ENCODE measurements at places on chromosomes 13 and 19. TPM values are rescaled to one million over a fixed set of nuclear protein-coding genes. Genes with fewer than 3 reads are reported as not detected.

The TMEM143 gene
- 18.0 TPM for total RNA-seq

The LGALS14 gene
- total RNA-seq = not detected

The SPACA4 gene
- total RNA-seq = not detected

The ZNF433 gene
- 7.7 TPM for total RNA-seq

DNA sequence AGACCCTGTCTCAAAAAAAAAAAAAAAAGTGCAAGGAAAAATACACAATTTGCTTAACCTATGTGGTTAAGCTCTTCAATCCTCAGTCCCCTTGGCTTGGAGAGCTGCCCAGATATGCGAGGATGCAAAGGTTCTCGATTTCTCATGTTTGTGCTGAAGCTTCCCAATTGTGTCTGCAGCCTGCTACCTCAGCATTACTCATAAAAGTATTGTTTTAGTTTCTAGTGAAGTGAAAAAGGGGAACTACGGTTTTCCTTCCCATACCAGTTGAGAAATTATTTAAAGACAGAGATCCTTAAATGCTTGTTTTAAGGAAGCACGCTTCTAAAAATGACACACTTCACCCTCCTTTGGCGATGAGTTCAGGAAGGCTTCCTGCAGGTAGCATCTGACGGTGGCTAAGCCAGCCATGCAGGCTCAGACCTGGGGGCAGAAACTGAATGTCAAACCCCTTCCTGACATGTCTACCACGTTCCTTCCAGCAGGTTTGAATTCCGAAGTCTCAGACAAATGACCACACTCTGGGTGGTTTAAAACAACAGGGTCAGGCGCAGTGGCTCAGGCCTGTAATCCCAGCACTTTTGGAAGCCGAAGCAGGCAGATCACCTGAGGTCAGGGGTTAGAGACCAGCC, 47.9 kb downstream of the RUBCNL start:
- DNase-seq = peak; percentile 38

- DNase-seq = no peak
These were observed 6.9 kb downstream of the S1PR5 start for GRCh38 chr19:10510301-10510802.

- DNase-seq = peak; percentile 84
These were observed 5.5 kb upstream of the EMP3 start for GRCh38 chr19:48319647-48320541.

DNA sequence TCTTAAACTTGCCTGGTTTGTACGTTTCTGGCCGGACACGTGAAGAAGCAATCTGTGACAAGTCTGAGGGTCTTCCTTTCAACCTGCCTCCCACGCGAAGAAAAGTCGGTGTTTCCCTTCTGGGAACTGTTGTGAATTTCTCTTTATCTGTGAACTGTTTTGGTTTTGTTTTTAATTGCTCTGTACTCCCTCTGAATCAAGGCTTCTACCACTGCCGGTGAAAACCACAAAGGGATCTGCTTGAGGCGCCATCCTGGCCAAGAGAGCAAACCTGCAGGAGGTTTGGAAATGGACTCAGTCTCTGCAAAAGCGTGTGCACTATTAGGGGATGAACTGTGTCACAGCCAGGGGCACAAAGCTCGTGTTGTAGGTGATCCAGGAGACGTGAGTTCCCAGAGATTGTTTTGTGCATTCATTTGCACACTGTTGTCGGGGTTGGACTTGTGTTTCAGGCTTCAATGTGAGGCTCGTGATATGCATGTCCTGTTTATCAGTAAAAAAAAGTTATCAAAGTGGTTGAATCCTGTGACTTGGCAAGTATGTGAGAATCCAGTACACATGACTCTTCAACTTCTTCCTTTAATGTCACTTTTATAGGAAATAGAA, 9.7 kb downstream of the SIGLEC8 start:
- no peak for DNase-seq

DNA sequence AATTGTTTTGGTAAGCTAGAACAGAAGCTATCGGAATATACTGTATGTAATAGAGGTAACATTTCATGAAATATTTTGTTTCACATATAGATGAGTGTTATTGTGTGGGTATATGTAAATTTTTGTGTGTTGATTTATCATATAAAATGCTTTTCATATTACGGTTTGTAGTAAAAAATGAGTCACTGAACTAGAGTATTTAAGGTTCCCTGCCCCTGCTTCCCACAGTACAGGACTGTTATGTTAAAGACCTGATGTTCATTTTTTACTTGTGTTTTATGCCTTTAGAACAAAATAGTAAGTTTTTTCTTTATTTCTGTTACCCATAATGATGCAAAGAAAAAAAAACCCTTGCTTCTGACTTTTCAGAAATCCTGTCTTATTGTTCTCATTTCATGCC, 243.4 kb downstream of the ENOX1 start:
- no peak for DNase-seq

DNA sequence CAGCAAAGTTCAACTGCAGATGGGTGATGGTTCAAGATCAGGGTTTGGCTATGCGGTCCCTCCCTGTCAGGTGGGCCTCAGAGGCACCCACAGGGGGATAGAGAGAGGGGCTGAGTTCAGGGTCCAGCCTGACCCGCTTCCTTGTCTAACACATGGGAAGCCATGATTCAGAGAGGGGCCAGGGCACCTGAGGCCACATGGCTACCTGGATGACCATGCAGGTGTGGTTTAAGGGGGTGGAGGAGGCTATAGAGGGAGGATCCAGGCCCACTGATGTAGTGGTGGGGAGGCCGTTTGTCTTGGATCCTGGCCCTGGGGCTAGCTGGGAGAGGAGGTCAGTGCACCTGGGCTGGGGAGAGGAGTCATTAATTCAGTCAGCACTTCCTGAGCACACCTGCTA, 56.7 kb downstream of the ZNF536 start:
- DNase-seq = no peak

All from mucosa of gallbladder (tissue), 1 donor.